ENCODE measurements at places on chromosomes 3 and 15. TPM values are rescaled to one million over a fixed set of nuclear protein-coding genes. Genes with fewer than 3 reads are reported as not detected.

- DNase-seq: no peak
These were observed 1.3 kb upstream of the ZBTB47 start for GRCh38 chr3:42652251-42652610.

- DNase-seq: no peak
These were observed 173.6 kb upstream of the BHLHE40 start for GRCh38 chr3:4805662-4806061.

DNA sequence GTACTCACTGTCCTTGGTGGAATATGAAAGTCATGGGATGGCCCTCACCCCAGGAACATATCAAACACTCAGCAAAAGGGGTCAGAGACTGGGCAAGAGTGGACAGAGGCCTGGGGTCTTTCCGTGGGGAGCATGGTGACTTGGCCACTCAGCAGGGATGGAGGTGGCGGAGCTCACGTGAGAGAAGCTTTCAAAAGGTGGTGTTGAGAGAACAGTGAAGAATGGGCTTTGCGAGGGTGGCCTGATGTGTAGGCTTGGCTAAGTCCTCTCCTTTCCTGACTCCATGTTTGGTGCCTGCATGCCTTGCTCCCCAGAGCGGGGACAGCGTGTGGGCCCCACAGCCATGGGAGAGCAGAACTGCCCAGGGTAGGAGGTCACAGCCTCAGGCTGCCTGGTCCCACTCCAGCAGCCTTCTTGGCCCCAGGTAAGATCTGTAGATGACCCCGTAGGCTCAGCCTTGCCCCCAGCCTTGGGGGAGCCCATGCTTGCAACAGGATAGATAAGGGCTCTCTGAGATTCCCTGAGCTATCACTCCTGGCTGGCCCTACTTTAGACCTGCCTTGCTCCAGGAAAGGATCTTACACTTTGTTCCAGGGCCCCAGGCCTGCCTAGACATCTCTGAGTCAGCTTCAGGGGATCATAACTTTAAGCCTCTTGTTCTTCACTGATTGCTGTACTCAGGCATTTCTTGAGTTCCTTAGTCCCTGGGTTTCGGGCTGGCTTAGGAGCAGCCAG lies 17.0 kb downstream of the RPLP1 start:
- DNase-seq: no peak

DNA sequence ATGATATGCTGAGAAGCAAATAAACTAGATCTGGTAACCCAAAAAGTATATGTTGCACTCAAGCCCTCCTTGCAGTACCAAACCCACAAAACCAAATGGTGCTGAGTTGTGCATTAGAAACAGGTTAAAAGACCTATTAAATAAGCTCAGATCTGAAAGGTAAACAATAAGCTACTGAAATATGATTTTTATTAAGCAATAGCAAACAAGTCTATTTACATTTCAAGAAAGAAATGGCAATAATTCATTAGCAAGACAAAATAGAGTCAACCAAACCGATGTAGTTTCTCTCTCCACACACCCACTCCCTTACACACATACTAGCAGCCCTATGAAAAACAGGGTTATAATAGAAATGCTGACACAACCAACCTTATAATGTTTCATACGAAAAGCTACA lies 760.3 kb downstream of the FHIT start:
- DNase-seq: no peak

GRCh38 chr15:48175126-48175525 lies 3.0 kb downstream of the MYEF2 start:
- no peak for DNase-seq

GRCh38 chr3:114221165-114221880 lies 16.1 kb downstream of the ZNF80 start:
- no peak for DNase-seq

DNA sequence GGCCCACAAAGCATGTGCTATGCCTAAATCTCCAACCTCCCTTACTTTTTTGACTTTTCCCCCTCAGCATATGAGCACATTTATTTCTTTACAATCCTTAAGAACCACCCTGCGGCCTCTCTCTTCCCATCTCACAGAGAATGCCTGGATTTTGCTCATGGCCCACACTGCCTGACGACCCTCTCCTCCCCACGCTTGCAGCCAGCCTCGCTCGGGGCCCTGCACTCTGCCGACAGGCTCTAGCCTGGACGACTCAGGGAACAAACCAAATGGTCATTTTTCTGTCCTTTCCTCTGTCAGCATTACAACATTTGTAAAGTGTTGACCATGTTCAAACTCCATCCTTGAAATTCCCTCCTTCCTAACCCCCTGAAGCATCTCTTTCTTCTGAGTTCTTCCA lies 11.7 kb downstream of the HES1 start:
- DNase-seq: no peak

DNA sequence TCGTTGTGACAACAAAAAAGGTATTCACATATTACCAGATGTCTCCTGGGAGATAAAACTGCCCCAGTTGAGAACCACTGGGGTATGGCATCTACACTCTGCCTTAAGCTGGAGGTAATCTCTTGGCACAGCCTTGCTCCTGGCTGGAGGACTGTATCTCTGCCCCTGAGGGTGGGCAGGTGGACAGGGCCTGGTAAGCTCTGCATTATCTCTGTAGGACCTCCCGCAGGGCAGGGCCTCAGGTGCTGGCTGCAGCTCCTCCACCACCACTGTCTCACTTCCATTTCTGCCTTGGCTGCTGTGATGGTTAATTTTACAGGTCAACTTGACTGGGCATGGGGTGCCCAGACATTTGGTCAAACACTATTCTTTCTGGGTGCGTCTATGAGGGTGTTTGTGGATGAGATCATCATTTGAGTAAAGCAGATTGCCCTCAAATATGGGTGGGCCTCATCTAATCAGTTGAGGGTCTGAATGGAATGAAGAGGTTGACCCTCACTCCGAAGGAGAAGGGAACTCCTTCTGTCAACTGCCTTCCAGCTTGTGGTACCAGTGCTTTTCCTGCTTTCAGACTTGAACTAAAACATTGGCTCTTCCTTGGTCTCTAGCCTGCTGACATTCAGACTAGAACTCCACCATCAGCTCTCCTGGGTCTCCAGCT lies 9.8 kb upstream of the RHCG start:
- DNase-seq: no peak

- no peak for DNase-seq
These were observed 407.0 kb downstream of the GAP43 start for GRCh38 chr3:116030131-116030850.

DNA sequence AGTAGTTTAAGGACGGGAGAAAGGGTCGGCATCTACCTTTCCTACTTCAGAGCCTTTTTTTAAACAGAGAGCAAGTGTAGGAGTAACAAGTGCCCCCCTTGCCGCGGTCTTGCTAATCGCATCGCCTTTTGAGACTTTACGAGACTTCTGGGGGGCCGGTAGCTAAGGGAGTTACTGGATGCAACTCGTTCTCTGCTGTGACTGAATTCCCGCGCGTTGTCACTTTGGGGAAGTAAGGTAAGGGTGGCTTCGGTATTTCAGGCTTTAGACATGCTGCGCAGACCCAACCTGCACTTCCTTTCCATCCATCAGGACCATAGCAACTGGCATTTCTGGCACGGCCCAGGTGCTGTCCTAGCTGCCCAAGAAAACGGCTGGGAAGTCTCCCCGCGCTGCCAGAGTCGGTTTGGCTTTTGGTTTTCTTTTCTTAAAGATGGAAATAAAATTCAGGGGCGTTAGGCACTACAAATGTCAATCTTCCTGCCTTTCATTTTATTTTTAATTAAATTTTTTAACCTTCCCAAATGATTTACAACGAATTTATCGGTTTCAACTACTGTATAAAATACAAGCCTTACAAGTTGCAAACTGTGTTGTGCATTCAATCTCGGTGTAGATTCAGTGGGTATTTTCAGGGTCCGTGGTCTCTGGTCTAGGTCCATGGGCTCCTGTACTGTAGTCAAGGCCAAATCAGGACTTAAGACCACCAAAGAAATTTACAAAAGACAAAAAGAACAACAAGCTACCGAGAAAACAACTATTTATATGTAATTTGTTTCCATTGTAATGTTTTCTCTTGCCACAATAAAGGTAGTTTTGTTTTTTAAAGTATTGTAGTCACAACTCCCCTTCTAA lies 3.5 kb downstream of the MECOM start:
- no peak for DNase-seq

- no peak for DNase-seq
These were observed 256.5 kb upstream of the CBLB start for GRCh38 chr3:106125321-106125720.

GABRG3 gene
- polyA plus RNA-seq: 2.0 TPM

CCNB2 gene
- polyA plus RNA-seq: 34.0 TPM

KLHL25 gene
- polyA plus RNA-seq: 3.3 TPM

Measured in left renal pelvis (tissue), 4 donors.